Stimulated activated CD4-positive, alpha-beta T cell treated with anti-CD3 and anti-CD28 coated beads, Interleukin-4, amount 100 ng/mL, for 1 hour (primary cell): ENCODE measurements at places on chromosomes 5 and 9.

DNA sequence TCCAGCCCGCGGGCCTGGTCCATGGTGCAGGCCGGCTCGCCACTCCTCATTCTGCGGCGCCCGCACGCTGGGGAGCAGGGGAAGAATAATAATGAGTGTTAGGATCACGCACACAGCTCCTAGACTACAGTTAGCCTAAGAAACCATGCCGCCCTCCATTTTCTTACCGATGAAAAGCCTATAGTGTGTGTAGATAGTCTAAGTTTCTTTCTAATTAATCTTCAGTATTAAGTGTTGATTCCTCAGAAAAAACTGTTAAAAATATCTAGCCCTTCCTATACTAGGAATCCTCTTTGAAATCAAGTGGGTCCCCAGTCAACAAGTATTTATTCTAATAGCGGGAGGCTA is 9.3 kb downstream of the ZBED3 start:
- DNase-seq = no peak

DNA sequence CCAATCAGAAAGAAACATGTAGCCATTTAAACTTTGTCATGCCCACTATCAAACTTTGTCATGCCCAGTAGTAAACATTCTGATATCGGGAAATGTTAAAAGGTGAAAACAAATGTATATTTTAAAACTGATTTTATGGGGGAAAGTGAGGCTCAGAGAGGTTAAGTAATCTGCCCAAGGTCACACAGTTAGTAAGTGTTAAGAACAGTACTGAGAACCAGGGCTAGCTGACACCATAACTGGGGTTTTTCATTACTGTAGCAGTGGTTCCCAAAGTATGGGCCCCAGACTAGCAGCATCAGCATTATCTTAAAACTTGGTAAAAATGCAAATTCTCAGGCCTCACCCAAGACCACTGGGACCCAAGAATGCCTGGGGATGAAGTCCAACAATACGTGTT is 9.9 kb upstream of the FRRS1L start:
- DNase-seq = no peak

- DNase-seq = no peak
These were observed 17.2 kb downstream of the IRX4 start for GRCh38 chr5:1865486-1865885.

GRCh38 chr9:17802249-17802857 is 223.5 kb downstream of the SH3GL2 start:
- no peak for DNase-seq

DNA sequence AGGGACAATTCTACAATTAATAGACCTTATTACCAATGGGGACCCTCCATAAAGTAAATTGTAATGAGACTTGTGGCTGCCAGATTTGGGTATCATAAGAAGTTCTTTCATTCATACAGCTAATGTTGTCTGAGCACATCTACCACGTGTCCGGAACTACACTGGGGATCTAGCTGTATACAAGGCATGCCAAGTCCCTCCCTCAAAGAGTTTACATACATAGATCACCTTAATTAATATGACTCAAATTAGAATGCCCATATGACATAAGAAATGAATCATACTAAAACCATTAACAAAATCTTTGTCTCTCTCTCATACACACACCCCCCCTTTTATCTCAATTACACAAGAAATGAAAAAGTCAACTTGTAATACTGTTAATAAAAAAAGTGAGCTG is 18.0 kb upstream of the NR4A3 start:
- DNase-seq = no peak

DNA sequence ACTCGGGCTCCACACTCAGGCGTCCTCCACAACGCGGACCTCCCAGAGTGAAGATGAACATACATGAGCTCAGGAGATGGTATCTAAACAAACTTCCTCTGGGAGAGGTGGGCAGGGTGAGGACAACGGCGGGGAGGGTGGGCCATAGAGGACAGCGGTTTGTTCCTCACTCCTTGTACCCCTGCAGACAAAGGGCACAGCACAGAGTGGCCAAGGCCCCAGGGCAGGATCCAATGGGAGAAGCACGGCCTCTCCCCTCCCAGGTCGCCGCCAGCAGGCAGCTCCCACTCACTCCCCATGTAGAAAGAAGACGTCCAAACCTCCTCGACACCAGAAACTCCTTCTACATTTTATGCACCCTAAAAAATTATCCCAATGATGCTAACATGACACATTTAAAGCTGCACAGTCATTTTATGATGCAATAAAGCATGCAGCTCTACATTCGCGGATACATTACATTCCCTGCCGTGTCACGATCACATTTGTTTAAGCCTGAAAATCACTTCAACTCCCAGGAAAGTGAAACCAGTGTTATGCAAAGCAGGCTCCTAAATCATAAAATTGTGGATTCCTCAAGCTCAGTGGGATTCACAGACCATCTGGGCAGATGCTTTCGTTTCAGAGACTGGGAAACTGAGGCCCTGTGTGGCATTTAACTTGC is 87.5 kb upstream of the SARDH start:
- DNase-seq = no peak

DNA sequence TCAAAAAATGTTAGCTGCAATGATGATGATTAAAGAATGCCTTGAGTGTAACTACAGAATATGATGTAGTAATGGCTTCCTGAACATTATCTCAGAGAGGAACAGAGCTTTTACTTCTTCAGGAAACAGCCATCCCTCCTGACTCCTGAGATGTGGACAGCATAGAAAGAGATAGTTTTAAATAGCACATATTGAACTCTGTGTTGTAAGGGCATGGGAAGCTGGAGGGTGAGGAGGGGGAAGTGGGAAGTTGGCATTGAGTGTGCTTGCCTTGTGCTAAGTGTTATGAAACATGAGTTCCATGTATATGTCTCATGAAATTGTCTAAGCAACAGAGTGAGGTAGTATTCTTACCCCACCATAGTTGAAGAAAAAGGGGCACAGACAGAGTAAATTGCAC is 161.5 kb upstream of the SLC28A3 start:
- no peak for DNase-seq
